NCI-H2029 treated with DMSO at 0.1 percent for 48 hours (cell line): ENCODE measurements at places on chromosomes 13 and 19.

DNA sequence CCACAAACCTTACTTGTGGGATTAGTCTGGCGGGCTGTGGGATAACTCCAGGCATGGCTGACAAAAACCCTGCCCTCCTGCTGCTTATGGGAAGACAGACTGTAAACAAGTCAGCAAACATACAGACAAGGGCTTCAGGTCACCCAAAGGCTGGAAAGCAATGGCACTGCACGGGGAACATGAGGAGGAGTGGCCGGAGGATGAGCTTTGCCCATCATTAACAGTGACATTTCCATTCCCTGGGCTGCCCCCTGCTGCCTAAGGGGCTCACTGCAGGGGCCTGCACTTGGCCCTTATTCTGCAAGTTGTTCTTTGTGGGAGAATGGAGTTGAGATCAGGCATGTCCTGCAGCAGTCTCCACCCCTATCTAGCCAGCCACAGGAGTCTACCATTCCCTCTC lies 91.3 kb downstream of the UQCRFS1 start:
- no peak for DNase-seq

- DNase-seq: no peak
These were observed 144.4 kb downstream of the LIG4 start for GRCh38 chr13:108070925-108071324.

DNA sequence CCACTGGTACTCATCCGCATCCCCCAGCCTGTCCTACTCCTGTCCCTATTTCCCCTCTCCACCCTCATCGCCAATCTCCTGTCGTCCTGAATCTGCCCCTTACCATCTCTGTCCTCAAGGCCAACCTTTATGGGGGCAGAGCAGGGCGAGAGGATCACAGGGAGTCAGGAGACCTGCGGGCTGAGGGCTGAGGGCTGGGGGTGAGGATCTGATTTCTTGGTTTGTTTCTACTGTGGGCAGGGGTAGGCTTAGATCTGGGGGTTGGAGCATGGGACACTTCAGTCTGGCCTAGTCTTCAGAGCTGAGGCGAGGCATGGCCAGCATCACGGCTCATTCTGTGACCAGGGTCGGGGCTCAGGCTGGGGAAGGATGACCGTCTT lies 16.5 kb upstream of the ERCC1 start:
- DNase-seq: no peak

GRCh38 chr13:49608651-49609331 lies 19.5 kb upstream of the ARL11 start:
- no peak for DNase-seq

- no peak for DNase-seq
These were observed 498.1 kb downstream of the COG6 start for GRCh38 chr13:40153516-40153915.

DNA sequence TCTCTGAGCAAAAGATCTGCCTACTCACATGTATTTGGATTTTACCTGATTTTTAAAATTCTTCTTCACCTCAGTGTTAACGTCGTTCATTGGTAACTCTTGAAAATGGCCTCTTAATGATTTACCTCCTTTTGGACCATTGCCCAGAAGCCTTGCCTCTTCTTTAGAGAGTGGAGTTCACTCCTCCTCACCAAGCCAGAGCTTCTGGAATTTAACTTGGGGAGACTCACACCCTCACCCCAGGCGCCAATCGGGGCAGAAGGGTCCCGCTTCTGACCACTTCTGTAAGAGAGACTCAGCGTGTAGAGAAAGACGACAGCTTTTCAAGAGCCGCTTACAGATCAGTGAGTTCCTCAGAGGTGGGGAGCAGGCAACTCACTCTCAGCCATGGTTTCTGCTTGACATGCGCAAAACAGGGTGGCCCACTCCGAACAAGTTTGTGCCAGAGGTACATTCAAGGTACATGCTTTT lies 2.7 kb downstream of the PNMA8C start:
- DNase-seq: no peak

GRCh38 chr13:41701676-41702075 lies 244.3 kb downstream of the RGCC start:
- no peak for DNase-seq

DNA sequence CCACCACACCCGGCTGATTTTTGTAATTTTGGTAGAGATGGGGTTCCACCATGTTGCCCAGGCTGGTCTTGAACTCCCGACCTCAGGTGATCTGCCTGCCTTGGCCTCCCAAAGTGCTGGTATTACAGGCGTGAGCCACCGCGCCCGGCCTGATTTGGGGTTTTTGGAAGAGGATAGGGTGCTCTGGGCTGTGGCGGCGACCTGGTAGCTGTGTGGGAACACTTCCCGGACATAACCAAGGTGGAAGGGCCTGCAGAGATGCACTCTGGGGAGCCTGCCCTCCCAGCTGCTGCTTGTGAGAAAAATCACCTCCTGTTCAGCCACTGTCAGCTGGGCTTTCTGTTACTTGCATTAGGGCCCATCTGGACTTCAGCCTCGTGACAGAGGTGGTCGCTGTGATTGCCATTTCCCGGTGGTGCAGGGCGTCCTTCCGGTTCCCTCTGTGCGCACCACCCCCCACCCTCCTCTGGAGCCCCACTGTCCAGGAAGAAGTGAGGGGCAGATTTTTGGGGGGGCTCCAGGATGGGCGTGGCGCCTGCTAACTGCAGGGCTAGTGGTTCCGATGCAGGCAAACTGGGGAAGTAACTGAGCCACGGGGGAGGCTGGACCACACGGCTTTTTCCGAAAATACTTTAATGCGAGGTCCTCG lies 7.5 kb downstream of the IL4I1 start:
- no peak for DNase-seq

- DNase-seq: no peak
These were observed 3.4 kb downstream of the NAXD start for GRCh38 chr13:110618780-110619179.

- no peak for DNase-seq
These were observed 23.5 kb downstream of the ZNF43 start for GRCh38 chr19:21812448-21812847.

- no peak for DNase-seq
These were observed 368.0 kb downstream of the FGF14 start for GRCh38 chr13:102033857-102034331.

- no peak for DNase-seq
These were observed 2.4 kb upstream of the SIGLEC9 start for GRCh38 chr19:51122112-51122981.

GRCh38 chr13:75468602-75469001 lies 13.4 kb downstream of the TBC1D4 start:
- DNase-seq: no peak

DNA sequence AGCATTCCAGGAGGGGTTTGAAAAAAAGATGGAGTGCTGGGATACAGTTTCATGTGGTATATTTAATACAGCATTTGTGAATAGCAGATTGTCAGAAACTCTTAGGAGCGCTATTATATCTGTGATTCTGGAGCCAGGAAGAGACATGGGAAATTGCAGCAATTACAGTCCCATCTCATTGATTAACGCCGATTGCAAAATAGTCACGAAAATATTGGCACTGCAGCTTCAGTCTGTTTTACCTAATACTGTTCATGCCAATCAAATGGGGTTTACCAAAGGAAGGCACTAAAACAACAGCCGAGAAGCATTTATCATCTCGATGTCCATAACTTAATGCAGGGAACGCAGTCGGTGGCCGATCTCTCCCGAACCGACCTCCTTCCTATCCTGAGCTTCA lies 295.8 kb downstream of the TEX29 start:
- no peak for DNase-seq
